ENCODE measurements at places on chromosomes 7 and 10.

- no peak for DNase-seq
These were observed at the start of gene AGR3 for GRCh38 chr7:16881844-16882243. TSS of gene AGR3 (minus strand) at chr7:16881983. CDS start at chr7:16878618, 3,365 bp downstream.

DNA sequence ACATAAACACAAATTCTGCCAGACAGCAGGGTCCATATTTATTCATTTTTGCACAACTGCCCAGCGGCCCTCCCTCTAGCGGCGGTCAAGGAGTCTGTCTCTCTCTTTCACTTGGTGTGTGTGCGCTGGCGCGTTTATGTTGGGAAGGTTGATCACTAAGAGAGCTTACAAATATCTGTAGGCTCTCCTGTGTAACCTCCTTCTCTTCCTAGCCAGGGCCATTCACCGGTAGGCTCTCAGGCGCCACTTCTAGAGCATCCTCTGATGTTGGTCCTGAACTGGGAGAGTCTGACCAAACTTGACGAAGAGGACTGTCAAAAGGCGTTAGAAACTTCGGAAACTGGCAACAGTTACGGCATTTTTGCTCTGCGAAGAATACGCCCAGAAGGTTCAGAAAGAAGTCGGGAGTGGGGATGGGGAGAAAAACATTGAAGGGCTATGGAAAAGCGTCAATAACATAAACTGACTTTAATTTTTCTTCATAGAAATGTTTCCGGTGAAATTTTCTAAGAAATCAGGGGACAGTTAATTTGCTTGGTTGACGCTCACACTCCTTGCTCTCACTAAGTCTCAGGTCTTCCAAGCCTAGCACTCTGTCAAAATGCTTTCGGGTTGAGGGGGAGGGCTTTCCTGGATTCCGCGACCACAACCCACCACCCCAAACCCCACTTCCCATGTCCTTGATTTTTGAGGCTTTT, 731.1 kb downstream of the ZWINT start:
- DNase-seq, result no peak

GRCh38 chr7:155305231-155305904, 7.7 kb downstream of the INSIG1 start:
- no peak for DNase-seq

DNA sequence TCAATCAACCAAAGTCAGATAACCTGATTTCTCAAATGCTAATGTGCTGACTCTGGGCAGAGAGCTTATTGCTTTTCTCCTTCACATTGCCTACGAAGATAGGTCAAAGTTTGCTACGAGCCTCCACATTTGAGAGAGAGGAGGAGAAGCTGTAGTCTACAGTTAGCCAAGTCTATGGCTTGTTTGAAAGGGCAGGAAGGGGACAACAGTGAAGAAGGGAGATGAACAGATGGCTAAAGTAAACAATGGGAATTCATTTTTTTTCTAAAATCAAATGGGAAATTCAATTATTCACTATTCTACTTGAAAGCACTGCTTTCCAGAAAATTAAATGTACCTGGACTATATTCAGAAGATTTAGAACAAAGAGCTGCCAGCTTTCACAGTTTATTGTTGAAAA, 126.7 kb upstream of the C1QL3 start:
- DNase-seq, result no peak

DNA sequence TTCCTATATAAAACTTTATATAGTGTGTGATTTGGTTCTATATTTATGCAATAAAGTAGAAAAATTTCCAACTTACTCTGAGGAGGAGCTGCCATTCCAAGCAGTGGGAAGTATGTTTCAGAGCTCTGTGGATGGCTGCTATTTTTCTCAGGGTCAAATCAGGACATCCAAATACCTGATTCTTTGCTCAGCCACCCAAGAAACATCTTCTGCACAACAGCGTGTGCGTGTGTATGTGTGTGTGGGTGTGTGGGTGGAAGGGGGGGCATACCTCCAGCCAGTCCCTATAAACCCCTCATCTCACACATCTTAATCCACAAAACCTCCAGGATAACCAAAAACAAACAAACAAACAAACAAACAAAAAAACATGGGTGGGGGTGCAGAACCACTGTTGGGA, 66.3 kb upstream of the EMX2 start:
- DNase-seq, result no peak

DNA sequence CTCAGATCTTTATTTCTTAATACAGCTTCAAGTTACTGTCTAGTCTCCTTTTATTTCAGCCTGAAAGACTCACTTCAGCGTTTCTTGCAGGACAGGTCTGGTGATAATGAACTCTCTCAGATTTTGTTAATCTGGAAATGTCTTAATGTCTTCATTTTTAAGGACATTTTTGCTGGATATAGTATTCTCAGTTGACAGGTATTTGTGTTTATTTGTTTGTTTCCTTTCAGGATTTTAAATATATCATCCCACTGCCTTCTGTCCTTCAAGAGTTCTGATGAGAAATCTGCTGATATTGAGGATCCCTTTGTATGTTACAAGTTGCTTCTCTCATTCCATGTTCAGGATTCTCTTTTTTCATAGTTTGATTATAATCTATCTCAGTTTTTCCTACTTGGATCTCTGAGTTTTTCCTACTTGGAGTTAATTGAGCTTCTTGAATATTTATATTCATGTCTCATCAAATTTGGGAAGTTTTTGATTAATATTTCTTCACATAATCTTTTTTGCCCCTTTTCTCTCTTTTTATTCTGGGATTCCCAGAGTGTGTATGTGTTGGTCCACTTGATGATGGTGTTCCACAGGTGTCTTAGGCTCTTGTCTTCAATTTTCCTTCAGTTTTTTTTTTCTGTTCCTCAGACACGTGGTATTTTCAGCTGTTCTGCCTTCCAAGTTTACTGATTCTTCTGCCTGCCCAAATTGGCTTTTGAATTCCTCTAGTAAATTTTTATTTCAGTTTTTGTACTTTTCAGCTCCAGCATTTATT, 49.9 kb downstream of the PTEN start:
- no peak for DNase-seq

GRCh38 chr7:157500171-157500960, 163.6 kb downstream of the DNAJB6 start:
- no peak for DNase-seq

DNA sequence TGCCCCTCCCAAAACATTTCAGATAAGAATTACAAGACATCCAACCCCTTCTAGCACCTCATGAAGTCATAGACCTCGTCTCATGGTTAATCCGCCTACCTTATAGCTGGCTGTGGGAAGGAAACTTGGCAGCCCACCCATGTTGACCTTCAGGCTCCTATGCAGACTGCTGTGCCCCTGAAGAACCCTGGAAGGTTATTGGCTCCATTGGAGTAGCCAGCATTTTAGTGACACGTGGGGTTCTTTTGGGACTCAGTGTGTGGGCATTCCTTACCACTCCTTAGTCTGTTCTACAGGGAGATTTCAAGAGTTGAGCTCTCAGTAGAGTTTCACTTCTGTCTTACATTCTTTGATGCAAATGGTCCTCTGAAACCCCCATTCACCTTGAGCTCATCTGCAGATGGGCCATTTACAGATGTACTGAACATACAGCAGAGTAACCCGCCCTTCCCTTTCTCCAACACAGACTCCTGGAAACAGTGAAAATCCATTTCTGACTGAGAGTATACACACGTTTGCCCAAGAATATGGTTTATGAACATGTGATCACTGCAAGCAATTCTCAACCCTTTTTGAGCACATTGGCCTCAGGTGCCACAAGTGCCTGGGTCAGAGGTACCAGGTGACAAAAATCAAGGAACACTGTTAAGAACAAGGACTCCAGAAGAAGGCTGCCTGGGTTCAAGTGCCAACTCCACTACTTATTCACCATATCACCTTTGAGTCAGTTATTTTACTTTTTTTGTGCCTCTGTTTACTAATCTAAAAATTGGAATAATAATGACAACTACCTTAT, 54.0 kb upstream of the HECW1 start:
- DNase-seq, result no peak

DNA sequence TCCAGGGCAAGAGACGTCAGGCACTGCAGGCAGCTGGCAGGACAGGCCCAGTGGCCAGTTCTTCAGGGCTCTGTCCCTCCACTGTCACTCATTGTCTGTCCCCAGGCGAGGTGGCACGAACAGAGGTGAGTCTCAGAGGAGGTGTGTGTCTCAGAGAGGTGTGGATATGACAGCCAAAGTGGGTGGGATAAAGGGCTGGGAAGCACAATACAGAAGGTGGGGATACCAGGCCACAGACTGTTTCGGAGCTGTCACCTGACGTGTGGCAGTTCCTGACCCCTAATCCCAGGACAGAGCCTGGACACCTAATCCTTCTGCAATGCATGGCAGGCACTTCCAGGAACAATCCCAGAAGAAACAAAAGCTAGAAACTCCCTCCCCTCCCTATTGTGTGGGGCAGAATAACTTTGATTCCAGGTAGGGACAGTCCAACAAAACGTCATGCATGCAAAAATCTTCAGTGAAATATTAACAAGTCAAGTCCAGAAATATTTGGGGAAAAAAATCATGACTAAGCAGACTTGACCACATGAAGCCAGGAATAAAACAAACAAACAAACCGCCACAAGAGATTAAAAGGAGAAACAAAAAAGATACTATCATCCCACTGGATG, 11.6 kb downstream of the KLRG2 start:
- DNase-seq, result no peak

DNA sequence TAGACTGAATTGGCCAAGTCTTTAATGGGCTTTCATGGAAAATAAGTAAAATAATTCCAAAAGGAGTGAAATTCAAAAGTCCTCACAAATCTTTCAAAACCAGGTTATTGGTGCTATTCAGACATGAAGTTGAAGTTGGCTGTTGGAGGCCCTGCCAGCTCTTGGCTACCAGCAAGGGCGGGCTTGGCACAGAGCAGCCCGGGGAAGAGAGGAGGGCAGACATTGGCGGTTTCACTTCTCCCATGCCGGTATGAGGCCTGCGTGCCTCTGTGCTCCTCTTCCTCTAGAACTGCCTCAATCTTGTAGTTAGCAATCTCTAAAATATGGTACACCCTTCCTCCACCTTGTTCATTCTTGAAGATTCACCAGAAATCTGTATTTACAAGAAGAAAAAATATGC, 16.4 kb upstream of the NPS start:
- no peak for DNase-seq

DNA sequence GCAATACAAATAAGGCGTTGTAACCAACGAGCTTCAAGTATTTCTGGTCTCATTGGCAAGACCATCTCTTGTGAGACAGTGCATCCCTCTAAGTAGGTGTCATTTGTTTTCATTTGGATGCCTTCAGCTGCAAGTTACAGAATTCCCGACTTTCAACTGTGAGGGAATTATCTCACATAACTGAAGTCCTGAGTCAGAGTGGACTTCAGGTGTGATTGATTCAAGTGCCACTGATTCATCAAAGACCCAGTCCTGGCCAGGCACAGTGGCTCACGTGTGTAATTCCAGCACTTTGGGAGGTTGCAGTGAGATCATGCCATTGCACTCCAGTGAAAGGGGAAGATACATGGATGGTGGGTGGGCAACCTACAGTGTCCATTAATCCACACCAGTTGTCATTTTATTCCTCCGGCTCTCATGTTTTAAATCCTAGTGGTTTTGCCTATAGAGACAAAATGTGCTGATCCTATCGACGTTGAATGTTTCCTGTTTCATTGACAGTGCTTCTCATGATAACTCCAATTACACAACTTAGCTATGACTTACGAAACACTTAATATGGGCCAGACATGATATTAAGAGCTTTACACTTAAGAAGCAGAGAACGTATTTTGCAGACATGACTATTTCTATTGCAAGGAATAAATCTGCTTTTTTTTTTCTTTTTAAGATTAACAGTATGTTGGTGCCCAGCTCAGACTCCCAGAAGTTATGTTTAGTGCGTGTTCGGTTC, 268.0 kb downstream of the FRMD4A start:
- no peak for DNase-seq

DNA sequence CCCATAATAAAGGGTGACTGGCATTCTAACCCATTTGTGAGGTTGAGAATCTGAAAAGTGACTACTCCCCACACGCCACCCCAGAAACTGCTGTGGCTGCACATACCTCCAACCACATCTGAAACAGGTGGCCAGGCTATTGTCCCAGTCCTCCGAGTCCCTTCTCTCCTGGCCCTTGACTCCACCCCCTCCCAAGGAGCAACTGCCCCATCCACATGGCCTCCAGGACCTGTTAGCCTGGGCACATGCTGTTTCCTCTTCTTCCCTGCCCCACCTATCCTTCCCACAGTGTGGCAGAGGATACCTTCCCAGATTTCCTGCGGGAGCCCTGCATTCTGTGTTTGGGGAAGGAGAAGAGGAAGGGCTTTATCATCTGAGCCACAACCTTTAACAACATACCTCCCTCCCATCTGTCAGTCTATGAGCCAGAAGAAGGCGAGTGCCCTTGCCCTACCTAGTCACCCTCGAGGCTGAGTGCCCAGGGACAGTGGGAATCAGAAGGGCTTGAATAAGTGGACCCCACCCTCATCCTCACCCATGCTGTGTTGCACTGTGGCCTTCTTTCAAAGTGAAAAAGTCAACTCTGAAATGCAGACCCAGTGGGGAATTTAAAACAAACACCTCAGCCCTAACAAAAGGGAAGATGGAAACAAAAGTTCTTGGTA, 11.9 kb downstream of the STEAP1B start:
- no peak for DNase-seq

DNA sequence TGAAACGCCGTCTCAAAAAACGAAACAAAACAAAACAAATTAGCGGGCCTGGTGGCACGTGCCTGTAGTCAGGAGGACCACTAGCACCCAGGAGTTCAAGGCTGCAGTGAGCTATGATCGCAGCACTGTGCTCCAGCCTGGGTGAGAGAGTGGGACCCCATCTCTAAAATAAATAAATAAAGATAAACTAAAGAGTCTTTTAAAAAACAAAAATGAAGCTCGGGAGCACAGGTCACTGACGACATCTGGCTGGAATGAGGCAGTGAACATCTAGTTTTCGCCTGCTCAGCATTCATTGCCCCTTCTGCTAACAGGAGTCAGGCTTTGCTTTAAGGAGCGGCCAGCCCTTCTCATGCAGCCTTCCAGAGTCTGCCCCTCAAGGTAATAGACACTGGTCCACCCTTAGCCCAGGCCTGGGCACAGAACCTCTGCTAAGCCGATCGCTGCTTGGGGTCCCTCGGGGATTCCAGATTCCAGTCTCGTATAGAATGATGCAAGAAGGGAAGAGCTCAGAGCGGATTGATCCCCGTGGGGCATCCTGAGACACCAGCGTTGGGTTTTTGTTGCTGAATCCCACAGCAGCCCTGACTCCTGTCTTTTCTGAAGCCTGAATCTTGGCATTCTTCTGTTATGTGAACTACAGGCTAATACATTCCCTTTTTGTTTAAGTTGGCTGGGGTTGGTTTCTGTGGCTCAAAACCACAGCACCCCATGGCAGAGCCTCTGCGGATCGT, 14.2 kb upstream of the FOXK1 start:
- DNase-seq, result no peak

- no peak for DNase-seq
These were observed 25.3 kb downstream of the PITRM1 start for GRCh38 chr10:3147117-3147820.

GRCh38 chr7:73565675-73566340, 8.3 kb upstream of the BCL7B start:
- DNase-seq, result no peak

DNA sequence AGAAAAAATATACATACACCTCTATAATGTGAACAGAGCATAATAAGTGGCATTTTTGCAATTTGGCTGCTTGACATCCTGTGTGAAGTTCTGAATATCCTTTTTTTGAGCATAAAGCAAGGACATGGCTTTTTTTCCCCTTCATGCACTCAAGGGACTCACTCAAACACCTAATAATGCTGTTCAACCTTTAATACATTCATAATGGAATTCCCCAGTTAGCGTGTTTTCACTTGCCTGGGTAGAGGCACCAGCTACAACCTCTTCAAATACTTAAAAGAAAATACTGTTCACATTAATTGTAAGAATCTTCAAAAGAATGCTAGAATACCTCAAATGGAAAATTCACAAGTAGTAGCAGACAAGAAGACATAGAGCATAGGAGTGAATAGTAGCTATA, 316.8 kb downstream of the PCDH15 start:
- DNase-seq, result no peak

- DNase-seq, result no peak
These were observed 53.5 kb downstream of the ZNF467 start for GRCh38 chr7:149719912-149720335.
